ENCODE measurements at places on chromosomes 7 and 10.

DNA sequence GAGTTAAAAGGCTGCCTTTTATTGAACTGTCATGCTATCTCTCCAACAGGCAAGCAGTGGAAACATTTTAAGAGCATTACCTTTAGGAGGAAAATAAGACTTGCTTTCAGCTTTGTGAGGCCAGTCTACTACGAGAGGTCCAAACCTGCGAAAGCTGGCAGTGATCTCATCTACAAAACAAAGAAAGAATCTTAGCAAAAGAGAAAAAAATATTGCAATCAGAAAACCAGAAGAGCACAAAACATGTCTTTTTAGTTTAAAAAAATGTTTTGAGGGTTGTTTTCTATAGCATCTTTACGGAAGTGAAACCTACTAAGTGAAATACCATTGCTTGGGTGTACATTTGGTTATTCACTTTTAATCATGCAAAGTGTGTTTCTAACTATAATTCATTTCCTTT lies 147.9 kb downstream of the CPEB3 start:
- no peak for DNase-seq

GRCh38 chr10:66848856-66849255 lies 77.0 kb upstream of the LRRTM3 start:
- DNase-seq: no peak

- no peak for DNase-seq
Observed at GRCh38 chr7:7446616-7447015, 89.1 kb downstream of the COL28A1 start.

DNA sequence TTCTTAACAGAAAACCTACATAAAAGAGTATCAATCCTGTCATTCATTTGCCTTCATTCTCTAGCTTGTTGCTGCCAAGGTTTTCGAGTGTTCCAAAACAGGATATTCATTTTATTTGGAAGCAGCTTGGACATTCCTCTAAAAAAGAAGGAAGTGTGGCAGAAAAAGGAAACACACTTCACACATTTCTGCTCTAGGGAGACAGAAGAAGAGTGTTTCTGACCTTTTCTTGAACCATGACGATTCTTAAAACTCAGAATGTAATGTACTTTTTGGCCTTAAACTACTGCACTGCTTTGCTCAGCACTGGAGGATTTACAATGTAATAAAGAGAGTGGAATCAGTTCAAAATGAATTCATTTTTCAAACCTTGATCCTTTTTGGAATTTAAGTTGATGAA lies 81.3 kb downstream of the SEMA3A start:
- DNase-seq: no peak

GRCh38 chr7:135620980-135621850 lies 41.1 kb upstream of the STMP1 start:
- DNase-seq: no peak

DNA sequence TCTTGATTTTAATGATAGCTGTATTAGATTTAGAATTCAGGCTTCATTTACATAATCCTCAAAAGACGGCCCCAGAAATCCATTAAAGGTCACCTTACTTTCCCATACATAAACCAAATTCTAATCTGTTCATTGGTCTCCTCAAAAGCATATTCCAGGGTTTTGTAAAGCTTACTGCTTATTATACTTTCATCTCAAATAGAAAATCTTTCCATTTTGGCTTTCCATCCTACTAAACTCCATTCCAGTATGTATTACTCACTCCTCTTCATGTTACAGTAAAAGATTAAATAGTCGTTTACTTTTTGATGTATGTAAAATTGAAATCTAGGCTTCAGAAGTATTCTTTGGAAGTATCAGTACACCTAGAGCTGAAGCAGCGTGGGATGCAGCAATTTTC lies 143.5 kb upstream of the LRRN3 start:
- no peak for DNase-seq

DNA sequence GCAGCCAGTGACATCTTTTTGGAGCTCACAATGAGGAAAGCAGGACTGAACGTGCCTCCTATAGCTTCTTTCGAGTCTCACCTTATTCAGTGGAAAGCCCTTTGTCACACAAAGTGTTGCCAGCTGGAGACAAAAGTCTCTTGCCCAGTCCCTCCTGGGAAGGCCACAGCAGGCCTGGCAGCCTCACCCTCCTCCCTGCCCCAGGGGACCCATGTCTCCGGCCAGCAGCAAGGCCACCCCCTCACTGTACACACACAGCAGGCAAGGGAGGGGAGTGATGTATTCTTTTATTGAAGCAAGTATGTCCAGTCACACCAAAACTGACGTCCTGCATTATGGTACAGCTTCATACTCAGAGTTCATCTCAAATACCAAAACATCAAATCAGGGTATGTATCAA lies 56.0 kb downstream of the CSGALNACT2 start:
- DNase-seq: no peak

GRCh38 chr7:46660402-46660980 lies 739.4 kb upstream of the IGFBP3 start:
- no peak for DNase-seq

- no peak for DNase-seq
Observed at GRCh38 chr7:129952086-129952652, 591 bp downstream of the UBE2H start.
